ENCODE measurements at places on chromosomes 11 and 22.

DNA sequence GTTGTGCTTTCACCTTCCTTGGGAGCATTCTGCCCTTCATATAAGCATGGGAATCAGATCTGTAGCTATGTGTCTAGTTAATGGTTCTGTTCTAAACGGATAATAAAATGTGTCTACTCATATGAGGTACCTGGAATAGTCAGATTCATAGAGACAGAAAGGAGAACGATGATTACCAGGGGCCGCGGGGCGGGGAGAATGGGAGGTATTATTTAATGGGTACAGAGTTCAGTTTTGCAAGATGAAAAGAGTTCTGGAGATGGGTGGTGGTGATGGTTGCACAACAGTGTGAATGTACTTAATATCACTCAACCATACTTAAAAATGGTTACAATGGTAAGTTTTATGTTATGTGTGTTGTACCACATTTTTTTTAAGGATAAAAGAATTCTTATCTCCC is 10.0 kb upstream of the ABCC8 start:
- DNase-seq = no peak

DNA sequence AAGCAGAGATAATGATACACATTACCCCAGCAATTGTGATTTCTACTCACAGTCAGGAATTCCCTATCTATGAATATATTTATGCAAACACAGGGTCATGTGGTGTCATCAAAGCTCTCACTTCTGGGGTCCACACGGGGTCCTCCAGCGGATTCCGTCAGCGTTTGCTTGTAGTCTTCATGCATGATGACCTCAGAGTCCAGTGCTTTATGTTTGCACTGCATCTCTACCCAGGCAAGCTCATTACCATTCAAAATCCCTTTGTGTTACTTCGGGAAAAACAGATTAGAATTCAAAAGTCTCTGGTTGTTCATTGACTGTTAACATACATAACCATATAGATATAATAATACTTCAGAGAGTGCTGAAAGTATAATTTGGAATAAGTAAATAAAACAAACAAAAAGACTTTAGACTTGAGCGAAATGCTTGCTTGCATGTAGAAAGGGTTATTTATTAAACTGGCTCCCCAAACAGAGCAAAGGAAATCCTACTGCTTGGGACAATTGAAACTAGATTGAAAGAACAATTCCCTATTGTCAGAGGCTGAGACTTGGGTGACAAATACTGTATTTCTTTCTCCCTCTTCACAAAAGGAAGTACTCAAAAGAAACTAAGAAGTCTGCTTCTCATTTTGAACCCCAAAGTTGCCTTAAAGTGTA is 423.1 kb downstream of the ETS1 start:
- no peak for DNase-seq

DNA sequence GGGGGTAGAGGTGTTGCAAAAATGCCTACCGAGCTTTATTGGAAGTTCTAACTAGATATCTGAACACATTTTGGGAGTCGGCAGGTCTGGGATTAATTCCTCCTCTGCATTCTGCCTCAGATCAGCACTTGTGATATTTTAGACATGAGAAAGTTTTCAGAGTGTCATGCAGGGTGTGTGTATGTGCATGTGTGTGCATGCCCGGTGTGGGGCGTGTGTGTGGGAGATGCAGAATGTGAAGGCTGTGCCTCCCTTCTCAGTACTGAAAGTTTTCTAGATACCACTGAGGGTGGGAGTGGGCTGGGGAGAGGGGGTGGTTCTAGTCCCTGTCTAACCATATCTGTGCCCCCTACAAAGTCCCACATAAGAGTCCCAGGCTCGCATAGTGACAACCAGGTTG is 180.0 kb upstream of the NTM start:
- DNase-seq = no peak

- no peak for DNase-seq
Observed at GRCh38 chr11:119172513-119172912, 4.0 kb downstream of the NLRX1 start.

- DNase-seq = no peak
Observed at GRCh38 chr11:44304091-44305025, 5.6 kb downstream of the ALX4 start.

DNA sequence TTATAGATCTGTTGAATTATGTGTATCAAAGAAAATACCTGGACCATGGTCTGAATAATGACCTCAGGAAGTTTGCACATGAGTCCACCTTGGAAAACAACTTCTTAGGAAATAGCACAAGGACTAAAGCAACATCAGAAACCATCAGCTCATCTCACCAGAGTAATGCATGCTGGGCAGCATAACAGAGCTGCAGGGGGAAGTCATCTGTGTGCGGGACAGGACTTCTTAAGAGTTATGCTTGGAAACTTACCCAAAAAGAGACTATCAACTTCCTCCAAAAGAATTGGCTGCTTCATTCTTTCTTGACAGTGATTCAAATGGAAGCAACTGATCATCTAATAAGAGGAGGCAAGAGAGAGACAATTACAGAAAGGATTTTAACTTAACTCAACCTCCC is 2.5 kb downstream of the OR56B4 start:
- DNase-seq = no peak

GRCh38 chr22:27642104-27642800 is 159.3 kb downstream of the MN1 start:
- no peak for DNase-seq

DNA sequence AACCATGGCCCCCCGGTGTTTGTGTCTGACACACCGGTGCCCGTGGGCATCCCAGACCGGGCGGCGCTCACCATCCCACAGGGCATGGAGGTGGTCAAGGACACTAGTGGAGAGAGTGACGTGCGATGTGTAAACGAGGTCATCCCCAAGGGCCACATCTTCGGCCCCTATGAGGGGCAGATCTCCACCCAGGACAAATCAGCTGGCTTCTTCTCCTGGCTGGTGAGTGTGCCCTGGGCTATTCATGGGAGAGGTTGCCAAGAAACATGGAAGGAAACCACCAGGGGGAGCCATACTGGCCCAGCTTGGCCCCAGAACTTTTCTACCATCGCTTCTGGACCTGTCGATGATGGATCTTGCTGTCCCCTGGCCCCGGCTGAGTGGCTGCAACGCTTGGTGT is 36.5 kb downstream of the PRDM11 start:
- no peak for DNase-seq

DNA sequence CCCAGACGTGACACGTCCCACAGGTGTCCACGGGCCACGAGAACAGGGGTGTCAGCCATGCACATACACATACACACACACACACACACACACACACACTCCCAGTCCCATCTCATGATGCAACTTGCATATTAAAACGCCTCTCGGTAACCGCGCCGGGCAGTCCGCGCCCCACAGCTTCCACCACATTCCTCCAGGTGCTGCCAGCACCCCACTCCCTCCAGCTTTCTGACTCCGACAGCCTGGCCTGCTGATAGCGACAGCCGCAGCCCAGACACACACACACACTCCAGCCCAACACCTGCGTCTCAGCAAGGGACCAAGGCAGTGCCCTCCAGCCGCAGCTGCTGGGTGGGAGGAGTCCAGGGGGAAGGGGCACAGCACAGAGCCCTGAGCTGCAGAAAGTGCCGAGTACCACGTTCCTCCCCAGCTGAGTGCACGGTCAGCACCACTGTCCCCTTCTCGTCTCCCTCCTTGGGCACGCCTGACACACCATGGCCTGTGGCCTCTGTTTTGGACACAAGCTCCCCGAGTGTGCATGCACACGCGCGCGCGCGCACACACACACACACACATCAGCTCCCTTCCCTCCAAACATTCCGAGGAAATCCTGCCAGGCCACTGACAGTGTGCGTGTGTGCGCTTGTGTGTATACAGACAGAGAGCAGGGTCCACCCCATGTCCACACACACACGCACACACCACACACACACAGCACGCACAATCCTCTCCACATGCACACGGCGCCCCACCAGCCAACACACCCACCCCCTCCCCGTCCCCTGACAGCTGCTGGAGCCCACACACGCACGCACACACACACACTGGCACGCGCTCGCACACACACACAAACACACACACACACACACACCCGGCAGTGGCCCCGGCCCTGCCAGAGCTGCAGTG is 1.2 kb downstream of the ELFN2 start:
- DNase-seq = no peak

DNA sequence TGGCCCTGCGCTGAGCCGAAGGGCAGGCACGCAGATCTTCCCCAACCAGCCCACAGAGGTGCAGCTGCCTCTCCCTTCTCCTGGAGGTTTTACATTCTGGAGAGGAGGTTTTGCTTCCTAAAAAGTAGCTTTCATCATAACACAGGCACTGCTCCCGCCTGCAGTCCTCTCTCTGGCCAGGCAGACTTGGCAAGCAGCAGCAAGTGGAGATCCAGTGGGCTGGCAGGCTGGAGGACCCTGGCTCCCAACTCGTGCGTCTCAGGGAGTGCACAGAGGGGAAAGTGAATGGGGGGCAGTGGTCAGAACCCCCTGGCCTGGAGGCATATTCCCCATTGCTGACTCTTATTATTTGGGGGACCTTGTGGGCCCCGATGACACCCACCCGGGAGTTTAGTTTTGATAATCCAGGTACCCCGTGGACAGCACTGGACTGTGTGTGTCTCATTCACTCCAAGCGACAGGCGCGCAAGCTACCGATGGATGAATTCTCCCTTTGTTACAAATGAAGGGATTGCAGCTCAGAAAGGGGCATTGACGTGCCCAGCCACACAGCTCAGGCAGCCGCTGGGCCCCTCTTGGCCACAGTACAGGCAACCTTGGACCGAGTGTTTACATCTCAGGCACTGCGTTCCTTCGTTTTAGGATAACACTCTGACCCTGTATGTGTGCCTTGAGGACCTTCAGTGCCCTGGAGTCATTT is 1223.9 kb downstream of the BRD1 start:
- no peak for DNase-seq

- no peak for DNase-seq
Observed at GRCh38 chr11:93005239-93005638, 35.8 kb downstream of the MTNR1B start.

DNA sequence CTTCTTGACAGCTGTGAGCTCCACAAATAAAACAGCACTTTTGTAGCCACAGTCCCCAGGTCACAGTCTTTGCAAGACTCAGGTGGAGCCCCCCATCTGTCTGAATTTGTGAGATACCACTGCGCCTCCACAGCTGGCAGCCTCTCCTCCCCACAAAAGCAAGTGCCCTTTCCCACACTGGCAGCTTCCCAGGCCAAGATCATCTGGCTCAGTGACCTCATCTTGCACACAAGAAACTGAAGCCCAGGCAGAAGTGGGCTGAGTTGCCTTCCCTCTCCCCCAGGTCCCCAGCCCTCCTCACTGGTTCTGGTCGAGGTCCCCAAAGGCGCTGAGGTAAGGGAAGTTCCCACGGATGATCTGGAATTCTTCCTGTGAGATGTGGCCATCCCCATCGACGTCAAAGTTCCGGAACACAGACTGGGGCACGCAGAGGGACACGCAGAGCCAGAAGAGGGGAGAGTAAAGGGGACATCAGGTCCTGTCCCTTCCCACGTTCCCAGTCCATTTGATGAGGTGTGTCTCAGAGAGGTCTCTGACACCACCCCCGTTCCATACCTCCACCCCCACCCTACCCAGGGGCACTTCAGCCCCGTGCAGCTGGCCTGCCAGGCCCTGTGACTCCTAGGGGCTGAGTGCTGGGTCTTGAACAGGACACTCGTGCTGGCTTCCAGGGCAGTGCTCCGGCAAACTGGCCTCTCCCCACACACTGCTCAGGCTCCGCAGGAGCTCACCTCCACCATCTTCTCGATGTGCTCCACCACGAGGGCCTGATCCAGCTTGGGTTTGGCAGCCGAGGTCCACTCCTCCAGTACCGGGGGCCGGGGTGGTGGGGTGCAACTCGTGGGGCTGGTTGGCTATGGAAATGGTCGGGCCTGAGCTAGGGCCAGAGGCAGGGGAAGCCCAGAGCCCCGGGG is 8.9 kb downstream of the RASGRP2 start:
- DNase-seq = no peak

- DNase-seq = no peak
Observed at GRCh38 chr11:31240340-31240904, 129.1 kb downstream of the DCDC1 start.

GRCh38 chr11:95486979-95487378 is 256.0 kb upstream of the SESN3 start:
- no peak for DNase-seq

- no peak for DNase-seq
Observed at GRCh38 chr22:17796695-17797094, 22.4 kb upstream of the BID start.

GRCh38 chr11:31960126-31960525 is 130.7 kb upstream of the RCN1 start:
- no peak for DNase-seq

DNA sequence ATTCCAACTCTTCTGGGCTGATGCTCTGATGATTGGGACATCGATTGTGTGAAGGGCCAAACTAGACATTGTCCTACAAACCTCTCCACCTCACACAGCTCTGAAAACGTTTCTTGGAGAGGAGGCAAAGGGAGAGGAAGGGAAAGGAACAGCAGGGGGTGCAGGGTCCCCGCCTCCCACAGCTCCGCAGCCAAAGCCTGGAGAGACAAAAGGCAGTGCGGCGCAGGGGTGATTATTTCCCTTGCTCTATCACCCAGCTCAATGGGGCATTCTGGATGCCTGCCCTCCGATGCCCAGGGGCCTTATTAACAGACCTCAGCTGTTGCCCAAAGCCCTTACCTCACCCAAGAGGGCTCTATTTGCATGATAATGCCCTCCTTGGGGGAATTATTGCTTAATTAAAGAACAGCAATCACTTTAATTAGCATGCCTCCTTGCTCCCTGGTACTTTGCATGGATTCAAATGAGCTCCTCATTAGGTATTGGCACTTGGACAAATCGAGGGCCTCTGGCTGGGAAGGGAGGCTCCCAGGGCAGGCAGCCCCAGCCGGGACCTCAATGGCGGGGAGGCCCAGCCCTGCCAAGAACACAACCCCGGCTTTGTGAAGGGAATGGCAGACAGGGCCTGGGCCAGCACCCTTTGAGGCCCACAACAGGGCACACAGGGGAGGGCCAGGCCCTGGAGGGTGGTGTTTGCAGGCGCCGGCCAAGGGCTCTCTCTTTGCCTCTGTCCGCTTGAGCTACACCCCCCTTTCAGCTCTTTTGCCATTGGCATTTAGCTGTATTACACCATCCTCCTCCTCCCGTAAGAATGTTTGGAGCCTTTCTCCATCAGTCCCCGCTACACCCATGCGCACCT is 19.8 kb upstream of the CDON start:
- no peak for DNase-seq

DNA sequence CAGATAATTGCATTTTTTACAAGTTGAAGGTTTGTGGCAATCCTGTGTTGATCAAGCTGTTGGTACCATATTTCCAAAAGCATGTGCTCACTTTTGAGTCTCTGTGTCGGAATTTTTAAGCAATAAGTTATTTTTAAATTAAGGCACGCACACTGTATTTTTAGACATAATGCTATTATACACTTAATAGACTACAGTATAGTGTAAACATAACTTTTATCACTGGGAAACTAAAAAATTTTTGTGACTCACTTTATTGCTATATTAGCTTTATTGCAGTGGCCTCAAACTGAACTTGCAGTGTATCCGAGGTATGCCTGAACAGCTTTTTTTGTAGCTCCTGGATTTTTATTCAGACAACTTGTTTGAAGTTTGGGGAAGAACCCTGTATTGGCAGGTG is 31.3 kb upstream of the RRM1 start:
- DNase-seq = no peak

- no peak for DNase-seq
Observed at GRCh38 chr11:33690290-33691065, 10.1 kb downstream of the C11orf91 start.

Data from activated T-helper 9 cell treated with anti-CD3 and anti-CD28 coated beads, Interleukin-2, amount 50 U/mL, for 16 hours (primary cell).